Stimulated activated naive CD8-positive, alpha-beta T cell treated with anti-CD3 and anti-CD28 coated beads, Interleukin-15, amount 100 ng/mL, for 72 hours (primary cell): ENCODE measurements at places on chromosomes 1 and 21.

DNA sequence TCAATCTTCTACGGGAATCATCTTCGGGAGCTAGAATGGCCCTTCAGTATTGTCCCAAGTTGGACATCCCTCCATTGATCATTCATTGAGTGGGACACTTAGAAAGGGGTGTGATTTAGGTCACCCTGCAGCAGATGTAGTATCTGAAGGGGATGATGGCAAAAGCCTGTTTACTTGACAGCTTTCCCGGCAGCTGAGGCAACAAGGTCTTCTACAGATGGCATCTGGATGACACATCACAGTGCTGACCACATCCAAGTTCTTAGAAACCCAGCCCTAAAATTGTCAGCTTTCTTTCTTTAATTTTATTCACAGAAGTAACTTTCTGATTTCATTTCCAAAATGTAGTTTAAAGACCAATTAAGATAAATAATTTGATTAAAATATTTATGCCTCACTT is 150.3 kb downstream of the AMY1C start:
- DNase-seq = no peak

- no peak for DNase-seq
Observed at GRCh38 chr1:20712215-20712577, 5.6 kb downstream of the KIF17 start.

DNA sequence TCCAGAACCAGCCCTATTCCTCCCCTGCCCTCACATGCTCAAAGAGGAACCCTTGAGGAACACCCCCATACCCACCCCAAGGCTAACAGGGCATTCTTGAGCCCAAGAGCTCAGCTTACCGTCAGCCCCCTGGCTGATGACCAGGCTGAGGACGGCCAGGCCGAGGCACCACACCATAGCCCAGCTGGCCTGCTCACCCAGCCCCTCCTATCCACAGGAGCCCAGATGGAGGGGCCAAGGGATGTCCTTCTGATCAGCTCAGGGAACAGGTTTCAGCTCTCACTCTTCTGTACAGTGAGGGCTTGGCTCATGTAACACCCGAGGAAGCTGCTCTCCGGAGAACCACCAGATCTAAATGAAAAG is 2.2 kb downstream of the IGSF9 start:
- DNase-seq = no peak

DNA sequence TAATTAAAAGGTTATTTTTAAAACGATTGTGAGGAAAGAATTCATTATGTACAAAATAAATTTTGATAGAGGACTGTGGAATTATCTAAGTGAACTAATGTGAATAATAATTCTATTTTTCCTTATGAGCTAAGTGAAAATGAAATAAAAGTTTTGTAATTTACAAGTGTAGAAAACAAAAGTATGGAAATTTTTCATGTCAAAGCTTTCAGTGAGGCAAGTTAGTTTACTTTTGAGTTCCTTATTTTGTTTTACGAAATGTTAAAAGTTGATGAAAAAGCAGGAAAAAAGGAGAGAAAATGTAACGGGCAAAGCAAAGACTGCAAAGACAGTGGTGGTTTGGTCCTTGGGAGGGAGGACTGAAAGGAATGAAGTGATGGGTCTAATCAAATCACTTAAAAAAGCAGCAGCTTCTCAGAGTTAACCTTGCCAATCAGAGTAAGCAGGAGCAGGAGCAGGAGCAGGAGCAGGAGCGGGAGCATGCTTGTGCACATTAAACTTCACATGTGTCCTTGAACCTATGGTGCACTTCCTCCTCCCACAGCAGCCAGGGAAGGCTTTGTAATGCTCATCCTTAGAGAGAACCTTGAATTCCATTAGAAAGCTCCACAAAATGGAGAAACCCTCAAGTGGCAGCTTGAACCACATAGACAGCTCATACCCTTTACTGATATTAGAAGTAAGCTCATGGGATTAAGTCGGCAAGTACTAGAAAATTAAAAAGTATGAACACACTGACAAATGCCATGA is 133.4 kb downstream of the LHX4 start:
- no peak for DNase-seq

DNA sequence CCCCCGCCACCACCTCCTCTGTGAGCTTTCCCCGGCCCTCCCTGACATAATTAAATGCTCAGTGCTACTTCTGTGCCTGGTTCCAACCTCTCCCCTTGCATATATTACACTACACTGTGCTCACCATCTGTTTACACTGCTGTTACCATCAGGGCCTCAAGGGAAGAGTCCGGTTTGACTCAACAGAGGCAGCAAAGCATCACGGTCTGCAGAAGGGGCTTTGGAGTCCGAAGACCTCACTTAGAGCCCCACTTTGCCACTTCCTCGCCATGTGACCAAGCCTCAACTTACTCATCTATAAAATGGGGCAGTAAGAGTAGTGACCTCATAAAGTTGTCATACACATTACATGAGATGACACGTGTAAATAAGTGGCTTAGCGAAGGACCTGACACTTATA is 27.4 kb downstream of the KCNN3 start:
- DNase-seq = no peak

DNA sequence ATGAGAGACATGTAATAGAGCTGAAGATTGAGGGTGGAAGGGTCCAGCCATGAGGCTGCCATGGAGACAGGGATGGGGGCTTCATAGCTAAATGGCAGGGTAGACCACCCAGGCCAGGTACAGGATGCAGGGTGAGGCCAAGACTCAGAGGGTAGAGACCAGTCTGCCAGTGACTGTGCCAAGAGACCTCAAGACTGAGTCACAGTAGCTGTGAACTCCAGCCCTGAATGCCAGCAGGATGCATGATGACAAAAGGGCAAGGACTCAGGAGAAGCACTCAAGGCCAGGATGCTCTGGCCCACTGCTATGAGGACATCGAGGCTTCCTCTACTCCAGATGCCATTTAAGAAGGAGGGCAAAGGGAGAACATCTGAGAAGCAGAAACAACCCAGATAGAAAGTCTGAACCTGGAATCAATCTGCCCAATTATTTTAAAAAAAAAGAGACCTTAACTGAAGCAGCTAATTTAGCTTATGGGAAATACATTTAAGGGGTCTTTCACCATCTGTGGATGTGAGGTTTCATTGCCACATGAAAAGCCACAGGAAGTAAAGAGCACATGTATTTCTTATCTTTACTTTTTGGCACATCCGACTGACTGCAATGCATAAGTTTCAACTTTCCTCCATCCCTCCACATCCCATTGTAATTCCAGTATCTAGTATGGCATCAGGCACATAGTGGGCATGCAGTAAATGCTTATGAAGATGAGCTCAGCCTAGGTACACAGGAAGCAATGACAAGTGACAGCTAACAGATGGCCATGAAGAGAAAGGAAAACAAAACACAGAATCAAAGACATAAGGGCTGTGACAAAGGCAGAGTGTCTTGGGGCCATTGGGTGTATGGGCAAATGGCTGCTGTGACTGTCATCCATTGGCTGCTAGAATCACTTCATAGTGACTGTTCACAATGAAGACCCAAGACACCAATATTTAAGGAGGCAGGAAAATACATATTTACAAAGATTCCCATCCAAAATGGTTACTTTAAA is 40.2 kb downstream of the SUSD4 start:
- DNase-seq = no peak

GRCh38 chr1:7420470-7421100 is 350.5 kb upstream of the VAMP3 start:
- no peak for DNase-seq

DNA sequence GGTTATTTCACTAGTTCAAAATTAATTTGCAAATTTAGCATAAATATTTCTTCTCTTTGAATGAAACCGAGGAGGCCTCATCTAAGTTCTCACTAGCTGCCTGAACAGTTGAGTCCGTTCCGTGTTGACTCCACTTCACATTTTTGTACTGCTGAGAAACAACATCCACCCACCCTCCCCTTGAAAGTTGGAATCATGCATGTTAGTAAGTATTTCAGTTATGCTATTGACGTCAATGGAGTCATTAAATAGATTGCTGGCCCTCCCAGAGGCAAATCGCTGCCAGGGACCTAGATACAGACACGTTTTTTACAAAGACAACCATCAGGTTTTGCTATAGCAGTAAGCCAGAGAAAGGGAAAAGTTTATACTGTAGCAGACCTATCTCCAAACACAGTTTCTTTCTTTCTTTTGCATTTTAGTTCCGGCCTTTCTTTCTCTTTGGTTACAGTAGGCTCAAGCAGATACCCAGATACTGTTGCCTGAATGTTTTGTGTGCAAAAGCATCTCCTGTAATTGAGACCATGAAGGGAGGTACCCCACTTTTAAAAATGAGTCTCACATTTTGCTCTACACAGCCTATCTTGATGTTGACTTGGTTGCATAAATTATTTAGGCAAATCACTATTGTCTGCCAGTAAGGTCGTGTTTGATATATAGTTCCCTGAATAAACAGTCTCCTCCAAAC is 262.6 kb upstream of the SGIP1 start:
- peak; percentile 69 for DNase-seq

- no peak for DNase-seq
Observed at GRCh38 chr1:86508583-86508969, 38.3 kb upstream of the CLCA4 start.

- peak; percentile 75 for DNase-seq
Observed at GRCh38 chr21:43975469-43976098, 36.5 kb upstream of the TRAPPC10 start.

DNA sequence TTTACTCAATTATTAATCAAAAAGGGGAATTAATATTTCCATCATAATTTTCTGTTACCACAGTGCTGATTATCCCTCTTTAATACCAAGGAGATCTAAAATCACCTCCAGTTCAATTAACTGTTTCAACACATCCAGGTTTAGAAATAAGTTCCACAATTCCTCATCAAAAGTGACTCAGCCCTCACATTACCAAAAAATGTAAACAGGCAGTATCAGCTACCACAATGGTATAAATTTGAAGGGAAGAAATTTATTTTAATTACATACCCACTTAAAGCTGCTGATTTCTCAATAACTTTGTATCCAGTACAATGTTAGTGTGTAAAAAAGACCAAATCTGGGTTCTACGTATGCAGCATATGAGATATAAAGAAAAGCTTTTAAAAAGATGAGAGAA is 51.9 kb downstream of the EIF4G3 start:
- no peak for DNase-seq

GRCh38 chr21:35050348-35051286 is 1.5 kb upstream of the RUNX1 start:
- DNase-seq = no peak

DNA sequence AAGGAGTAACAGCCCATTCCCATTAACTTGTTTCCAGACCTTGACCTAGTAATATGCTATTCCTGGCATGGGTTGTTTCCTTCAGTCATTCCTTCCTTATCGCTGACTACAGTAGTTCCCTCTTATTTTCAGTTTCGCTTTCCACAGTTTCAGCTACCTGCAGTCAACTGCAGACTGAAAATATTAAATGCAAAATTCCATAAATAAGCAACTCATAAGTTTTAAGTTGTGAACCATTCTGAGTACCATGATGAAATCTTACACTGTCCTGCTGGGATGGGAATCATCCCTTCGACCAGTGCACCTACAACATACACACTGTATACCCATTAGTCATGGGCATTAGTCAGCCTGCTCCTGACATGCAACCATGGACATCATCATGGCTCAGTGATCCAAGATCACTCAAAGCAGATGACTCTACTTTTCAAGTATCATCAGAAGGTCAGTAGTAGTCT is 66.7 kb downstream of the CCDC30 start:
- DNase-seq = no peak

GRCh38 chr1:247332623-247333361 is 1.1 kb upstream of the ZNF496 start:
- DNase-seq = no peak

DNA sequence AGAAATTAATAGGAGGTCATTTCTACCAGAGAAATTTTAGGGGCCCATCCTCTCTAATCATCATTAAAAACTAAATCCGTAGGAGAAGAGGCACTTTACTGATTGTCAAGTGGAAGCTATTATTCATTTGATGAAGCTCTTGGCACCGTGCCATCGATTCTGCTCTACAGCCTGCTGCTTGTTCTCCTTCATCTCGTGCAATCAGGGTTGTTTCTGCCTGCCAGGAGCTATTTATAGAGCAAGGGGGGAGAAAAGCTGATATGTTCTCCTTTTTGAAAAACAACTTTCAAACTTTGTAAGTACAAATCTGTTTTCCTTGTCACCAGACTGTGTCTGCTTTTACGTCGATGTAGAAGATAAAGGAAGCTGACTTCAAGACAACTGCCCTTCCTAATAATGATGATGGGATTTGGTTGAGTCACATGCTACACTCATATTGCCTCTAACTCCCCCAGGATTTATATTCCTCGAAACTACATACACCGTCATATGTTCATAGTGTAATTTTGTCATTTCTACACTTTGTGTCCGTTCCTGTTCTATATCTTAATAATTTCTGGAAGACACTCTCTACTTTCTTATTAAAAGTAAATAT is 169.6 kb upstream of the LHX8 start:
- DNase-seq = no peak

DNA sequence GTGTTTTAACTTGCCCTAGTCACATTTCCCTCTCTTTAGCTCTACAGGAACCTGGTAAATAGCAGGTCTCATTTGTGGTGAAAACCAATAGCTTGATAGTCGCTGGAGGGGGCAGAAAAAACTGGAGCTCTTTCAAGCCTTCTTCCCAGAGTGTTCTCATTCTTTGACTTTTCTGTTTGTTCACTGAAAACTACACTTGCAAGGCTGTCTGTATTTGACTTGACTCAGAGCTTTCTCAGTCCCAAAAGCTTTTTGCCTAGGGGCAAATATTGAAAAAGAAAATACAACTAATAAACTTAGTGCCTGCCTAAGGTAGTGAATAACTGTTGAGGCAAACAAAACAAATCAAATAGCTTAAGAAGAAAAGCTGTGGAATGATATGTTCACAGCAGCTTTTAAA is 217.1 kb upstream of the CHRM3 start:
- DNase-seq = no peak

GRCh38 chr1:20278692-20279130 is 12.0 kb upstream of the VWA5B1 start:
- DNase-seq = no peak

GRCh38 chr1:118933051-118933781 is 54.9 kb downstream of the TBX15 start:
- DNase-seq = no peak

DNA sequence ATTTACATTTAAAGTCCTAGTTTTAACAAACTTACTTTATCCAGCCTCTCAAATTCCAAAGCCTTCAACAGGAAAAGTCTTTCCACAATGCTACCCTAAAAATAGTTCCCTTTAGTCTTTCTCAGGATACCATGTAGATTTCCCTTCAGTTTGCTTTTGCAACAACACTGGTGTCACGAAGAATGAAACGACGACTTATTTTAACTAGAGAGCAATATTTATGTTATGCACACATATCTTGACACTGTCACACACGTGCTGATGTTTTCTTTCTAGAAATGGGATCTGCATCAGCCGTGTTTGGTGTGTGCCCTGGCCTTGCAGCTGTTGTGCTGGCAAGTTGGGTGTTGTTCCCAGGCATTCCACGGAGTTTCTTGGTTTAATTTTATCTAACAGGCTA is 75.5 kb downstream of the SIPA1L2 start:
- no peak for DNase-seq

DNA sequence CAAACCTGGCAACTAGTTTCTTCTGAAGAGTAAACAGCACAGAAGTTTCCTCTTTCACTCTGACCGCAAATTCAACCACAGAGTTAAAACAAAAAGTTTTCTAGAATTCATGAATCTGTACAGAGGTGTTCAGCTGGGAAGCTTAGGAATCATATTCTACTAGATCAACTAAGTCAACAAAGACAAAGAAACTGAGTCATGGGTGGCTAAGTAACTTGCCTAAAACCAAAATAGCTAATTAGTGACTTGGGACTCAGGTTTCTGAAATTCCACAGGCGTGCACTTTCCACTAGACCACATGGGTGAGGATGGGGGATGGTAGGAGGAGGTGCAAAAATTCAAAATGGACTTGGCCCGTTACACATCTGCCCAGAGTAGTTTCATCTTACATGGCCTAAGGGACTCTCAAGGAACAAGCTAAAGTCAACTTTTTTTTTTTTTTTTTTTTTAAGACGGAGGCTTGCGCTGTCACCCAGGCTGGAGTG is 25.8 kb downstream of the PTPN14 start:
- DNase-seq = no peak
